H1 (cell line): ENCODE measurements at places on chromosomes 3 and 15.

DNA sequence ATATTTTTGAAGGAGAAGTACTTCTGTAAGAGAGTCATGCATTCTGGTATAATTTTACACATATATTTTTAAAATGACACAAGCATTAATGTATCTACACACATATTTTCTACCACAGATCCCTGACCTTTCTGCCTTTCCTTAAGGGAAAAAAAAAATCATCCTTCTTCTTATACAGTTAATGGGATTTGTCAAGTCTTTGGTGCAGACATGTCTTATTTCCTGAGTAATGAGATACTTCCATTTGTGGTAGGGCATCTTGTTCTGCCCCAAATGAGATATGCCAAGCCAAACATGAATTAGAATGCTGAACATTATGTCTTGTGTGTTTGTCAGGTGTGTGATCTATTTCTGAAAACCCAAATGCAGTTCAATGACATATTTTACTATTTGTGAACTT, 329.9 kb downstream of the RBMS3 start:
- DNase-seq, result no peak

GRCh38 chr3:158773166-158773565, 28.7 kb upstream of the MFSD1 start:
- DNase-seq, result no peak

- no peak for DNase-seq
Measured at GRCh38 chr15:49901996-49902684, 216.9 kb downstream of the ATP8B4 start.

DNA sequence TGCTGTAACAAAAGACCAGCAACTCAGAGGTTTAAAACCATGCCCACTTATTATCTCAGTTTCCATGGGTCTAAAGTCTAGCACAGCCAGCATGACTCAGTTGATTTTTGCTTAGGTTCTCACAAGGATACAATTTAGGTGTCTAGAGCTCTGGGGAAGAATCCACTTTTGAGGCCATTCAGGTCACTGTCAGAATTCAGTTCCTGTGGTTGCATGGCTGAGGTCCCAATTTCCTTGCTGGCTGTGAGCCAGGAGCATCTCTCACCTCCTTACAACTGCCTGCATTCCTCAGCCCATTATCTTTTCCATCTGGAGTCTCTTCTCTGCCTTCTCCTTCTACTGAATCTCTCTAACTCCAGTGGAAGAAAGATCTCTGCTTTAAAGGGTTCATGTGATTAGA, 240.5 kb upstream of the CFAP20DC start:
- no peak for DNase-seq

GRCh38 chr15:101651554-101652097, 555 bp downstream of the TM2D3 start:
- no peak for DNase-seq

- peak; percentile 70 for DNase-seq
Measured at GRCh38 chr15:43285609-43286037, 18.9 kb upstream of the TGM5 start.

DNA sequence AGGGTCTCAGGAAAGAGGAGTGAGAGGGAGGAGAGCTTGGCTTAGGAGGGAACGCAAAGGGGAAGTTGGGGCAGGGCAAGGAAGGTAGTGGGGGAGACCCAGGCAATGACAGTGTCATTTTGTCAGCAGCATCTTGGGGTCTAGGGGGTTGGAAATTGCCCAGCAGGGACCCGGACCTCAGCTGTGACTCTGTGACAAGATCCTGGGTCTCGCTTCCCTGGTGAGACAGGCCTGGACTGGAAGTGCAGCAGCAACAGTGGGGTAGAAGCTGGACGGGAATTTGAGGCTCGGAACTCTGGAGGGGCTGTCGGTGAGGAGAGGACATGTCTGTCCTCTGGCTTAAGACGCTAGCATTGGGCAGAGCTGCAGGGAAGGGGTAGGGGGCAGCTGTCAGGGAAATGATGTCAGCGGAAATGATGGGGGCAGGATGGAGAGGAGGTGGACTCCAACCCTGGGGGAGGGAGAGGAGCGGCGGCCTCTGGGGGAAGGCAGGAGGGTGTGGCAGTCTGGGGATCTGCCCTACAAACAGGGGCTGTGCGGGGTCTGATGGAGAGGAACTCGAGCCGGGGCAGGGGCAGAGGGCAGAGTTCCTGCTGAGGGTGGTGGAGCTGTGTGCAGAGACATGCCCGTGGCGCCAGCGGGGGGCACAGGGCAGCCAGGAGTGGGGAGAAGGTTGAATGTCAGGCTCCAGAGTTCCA, 12.3 kb downstream of the ANPEP start:
- no peak for DNase-seq

- no peak for DNase-seq
Measured at GRCh38 chr3:13015286-13016082, 57.7 kb downstream of the IQSEC1 start.

GRCh38 chr3:51937611-51938450, 3.9 kb downstream of the RRP9 start:
- DNase-seq, result no peak

GRCh38 chr15:24943361-24943760, 11.4 kb upstream of the SNRPN start:
- no peak for DNase-seq

GRCh38 chr3:1908651-1909445, 189.8 kb upstream of the CNTN4 start:
- no peak for DNase-seq

DNA sequence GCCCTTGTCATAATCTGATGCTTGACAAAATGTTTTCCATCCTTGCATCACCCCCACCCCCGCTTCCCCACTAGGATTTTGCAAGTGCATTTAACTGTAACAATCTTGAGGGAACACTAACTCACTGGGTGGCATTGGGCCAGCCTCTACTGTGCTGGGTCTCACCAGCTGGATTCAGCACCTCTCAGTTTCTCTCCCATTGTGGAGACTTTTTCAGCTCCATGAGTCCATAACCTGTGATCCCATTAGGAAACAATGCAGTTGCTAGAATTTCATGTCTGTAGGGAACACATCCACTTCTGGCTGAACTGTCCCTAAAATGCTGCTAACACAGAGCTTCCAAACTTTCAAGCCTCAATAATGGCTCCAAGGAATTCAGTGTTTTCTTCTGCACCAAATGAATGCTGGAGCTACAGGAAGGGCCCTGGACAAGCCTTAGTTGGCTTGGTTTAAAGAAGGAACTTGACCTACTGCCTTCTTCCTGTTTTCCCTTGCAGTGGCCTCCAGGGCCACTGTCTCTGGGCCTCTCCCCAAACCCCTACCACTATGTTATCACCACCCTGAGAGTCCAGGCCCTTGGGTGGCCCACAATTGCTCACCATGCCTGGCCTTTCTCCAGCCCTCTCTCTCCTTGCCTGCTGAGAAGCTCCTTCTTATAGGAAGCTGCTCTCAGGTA, 15.6 kb downstream of the CYP19A1 start:
- no peak for DNase-seq

- no peak for DNase-seq
Measured at GRCh38 chr3:177345049-177345972, 148.0 kb upstream of the TBL1XR1 start.

GRCh38 chr3:59056706-59057105, 6.9 kb upstream of the CFAP20DC start:
- no peak for DNase-seq

DNA sequence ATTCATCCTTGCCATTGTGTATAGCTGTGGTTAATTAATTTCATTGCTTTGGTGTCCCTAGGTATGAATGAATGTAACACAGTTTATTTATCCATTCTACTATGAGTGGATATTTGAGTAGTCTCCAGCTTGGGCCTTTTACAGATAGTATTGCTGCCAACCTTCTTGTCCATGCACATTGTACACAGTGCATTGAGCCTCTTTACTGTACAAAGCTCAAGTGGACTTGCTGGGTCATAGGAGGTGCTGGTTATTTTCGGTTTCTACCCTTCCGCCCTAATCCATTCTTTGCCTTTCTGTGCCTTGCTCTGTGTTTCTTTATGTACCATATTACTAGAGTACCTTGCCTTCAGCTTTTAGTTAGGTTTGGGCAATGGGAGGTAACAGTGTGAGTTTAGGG, 60.7 kb downstream of the DUT start:
- no peak for DNase-seq

GRCh38 chr15:47095833-47096232, 621.5 kb upstream of the SEMA6D start:
- no peak for DNase-seq

GRCh38 chr15:50183112-50183794, 1.3 kb downstream of the SLC27A2 start:
- no peak for DNase-seq

DNA sequence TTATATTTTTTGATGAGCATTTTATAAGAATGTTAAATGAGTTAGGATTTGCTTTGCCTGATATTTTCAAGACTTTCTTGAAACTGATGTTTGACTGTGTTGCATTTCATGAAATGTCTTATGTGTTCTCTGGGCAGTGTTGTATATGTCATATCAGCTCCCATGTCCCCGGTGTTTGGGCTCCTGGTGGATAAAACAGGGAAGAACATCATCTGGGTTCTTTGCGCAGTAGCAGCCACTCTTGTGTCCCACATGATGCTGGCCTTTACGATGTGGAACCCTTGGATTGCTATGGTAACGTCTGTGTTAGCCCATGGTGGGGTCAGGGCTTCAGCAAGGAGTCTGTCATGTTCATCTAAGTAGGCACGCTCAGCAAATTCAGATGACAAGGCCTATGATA, 20.0 kb downstream of the MFSD1 start:
- DNase-seq, result no peak

DNA sequence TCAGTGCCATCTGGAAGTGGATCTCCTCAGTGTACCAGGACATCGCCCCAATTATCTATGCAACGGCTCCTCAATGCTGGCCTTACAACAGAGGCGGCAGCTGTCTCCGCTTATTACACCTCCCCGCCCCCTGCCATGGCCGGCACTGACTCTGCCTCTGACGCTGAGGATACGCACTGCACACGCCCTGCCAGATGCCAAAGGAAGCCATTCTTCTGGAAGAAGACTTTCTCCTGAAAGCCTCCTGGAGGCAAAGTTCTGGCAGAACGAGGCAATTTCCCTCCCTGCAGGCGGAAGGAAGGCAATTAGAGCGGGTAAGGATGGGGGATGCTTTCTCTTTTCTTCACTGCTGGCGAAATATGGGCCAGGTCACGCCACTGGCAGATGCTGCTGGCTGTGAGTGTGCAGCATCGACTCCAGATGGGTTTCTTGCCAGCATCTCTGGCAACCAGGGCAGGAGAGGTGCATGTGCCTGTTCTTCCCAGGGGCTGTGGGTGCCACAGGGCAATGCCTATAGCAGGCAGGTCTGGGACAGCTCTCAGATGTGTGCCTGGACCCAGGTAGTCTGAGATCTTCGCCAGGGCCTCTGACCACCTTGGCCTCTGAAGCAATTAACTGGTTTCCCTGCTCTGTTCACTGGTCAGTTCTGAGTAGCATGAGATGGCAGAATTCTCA, 62.2 kb upstream of the MRPS22 start:
- no peak for DNase-seq

- no peak for DNase-seq
Measured at GRCh38 chr15:49466119-49466518, 43.1 kb downstream of the FGF7 start.

- DNase-seq, result no peak
Measured at GRCh38 chr3:11907667-11908660, 61.3 kb upstream of the TAMM41 start.

GRCh38 chr3:5444253-5444652, 256.7 kb downstream of the EDEM1 start:
- DNase-seq, result no peak

- no peak for DNase-seq
Measured at GRCh38 chr3:123800362-123800682, 83.8 kb downstream of the MYLK start.

DNA sequence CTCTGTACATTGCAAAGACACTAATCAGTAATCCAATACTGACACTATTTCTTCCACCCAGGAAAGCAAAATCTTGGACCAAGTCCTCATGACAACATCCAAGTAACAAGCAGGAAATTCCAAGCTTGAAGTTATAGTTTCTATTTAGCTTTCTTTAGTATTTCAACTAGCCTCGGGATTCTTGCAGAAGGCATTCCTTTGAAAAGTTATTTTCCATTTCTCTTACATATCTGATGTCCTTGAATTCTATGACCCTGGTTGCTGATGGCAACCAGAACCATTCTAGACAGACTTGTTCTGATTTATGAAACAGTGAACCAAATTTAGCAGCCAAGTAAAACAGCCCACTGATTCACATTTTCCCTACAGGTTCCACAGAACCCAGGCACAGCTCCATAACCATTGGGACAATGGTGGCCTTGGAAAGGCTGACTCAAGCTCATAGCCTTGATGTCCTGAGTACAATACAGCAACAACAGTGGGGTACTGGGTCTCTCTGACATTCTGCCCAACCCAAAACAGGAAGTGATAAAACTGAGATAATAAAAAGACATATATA, 26.5 kb downstream of the P3H2 start:
- DNase-seq, result no peak

DNA sequence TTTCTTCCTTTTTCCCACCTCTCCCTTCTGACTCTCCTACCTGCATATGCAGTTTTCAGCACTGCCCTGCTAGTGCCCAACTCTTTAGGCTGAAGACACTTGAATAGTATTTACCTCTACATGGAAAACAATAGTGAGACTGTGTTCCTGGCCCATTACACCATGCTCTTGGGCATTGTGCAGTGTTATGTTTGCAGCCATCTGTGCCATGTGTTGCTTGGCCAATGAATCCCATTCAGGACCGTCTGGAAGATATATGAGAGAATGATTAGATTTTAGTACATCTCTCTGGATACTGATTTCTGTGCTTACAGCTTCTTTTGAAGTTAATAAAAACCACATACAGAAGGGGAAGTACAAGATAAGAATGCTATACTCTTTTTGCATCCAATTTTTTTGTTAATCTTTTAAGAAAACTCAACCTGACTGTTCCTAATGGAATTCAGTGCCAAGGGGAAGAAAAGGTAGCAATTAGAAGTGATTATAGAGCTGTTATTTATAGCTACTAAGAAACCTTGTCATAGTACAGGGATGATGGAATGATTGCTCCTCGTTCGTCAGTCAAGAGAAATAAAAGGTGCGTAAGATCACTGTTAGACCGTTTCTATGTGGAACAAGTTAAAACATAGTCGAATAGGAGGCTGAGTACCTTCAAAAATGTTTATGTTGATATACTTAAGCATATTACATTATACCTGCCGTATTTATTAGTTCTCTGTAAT, 58.9 kb downstream of the TMEM41A start:
- DNase-seq, result no peak

DNA sequence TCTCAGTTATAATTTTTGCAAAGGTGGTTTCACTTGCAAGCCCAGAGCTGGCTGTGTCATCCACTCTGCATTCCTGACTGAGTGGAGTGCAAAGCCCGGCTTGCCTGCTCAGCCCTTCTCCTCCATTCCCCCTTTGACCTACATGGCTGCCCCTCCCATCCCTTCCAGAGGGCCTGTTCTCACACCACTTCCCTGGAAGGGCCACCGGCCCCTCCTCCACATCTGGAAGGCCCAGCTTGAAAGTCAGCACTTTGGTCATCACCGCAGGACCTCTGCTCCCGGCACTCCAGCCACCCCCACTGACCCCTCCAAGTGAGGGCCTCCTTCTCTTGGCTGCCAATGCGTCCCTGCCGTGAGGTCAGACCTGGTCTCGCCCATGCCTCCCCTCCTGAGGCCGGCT, 74.1 kb upstream of the RNF7 start:
- no peak for DNase-seq
